ENCODE measurements at places on chromosomes 6 and 20. TPM values are rescaled to one million over a fixed set of nuclear protein-coding genes. Genes with fewer than 3 reads are reported as not detected.

GRCh38 chr6:168149015-168149414 is 70.0 kb upstream of the FRMD1 start:
- no peak for ATAC-seq

GRCh38 chr6:136880748-136881460 is 41.2 kb upstream of the SLC35D3 start:
- ATAC-seq, result no peak

GRCh38 chr20:48489046-48489463 is 338.7 kb downstream of the PREX1 start:
- no peak for ATAC-seq

DNA sequence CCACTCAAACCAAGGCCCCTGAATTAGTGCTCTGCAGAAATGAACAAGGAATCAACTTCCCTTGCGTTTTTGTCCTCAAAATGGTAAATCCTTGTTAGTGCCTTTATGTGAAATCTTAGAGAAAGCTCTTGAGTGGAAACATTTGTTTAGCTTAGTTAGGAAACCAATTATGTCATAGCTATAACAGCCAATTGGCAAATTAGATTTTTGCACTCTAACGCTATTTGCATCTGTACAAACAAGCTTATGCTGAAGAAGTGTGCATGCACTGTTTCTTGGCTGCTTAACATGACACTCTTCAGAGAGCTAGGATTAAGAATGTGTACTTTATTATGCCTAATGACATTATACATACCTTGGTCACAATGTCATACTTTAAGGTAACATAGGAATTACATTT is 622.6 kb upstream of the SLC35B3 start:
- no peak for ATAC-seq

GRCh38 chr6:11459079-11459610 is 78.4 kb upstream of the TMEM170B start:
- ATAC-seq, result no peak

DNA sequence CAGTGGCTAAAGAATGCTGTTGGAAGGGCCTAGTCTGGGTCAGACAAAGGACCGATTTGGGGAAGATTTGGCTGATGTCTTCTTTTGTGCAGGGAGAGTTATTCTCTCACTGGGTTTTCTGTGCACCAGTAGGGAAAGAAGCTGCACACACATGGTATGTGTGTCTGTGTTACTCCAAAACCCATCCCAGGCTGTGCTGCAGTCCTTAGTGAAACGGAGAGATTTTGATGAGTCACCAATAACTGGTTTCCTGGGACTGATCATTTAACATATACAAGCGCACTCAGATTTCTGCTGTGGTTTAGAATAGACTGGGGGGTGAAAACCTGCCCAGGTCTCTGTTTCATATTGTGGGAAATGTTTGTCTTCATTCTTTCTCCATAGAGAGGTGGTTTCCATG is 1049.8 kb downstream of the KIF16B start:
- no peak for ATAC-seq

The BMP2 gene
- total RNA-seq, result 4.9 TPM

The MUC22 gene
- total RNA-seq, result 0.62 TPM

The IL17F gene
- total RNA-seq, result not detected

The CCN5 gene
- 113 TPM for total RNA-seq

Measured in gastroesophageal sphincter (tissue), 4 donors.